ENCODE measurements at places on chromosomes 2 and 18.

- no peak for DNase-seq
Measured at GRCh38 chr2:217105733-217106649, 246.1 kb upstream of the TNP1 start.

- no peak for DNase-seq
Measured at GRCh38 chr2:192228685-192229084, 34.0 kb upstream of the TMEFF2 start.

GRCh38 chr2:109295070-109295780 lies 166.2 kb downstream of the SH3RF3 start:
- no peak for DNase-seq

- DNase-seq = no peak
Measured at GRCh38 chr18:54636217-54636616, 45.2 kb downstream of the DYNAP start.

- DNase-seq = no peak
Measured at GRCh38 chr2:147657086-147658000, 187.5 kb upstream of the ACVR2A start.
